ENCODE measurements at places on chromosomes 3 and 15.

GRCh38 chr3:35639254-35640186, at the start of gene ARPP21:
TSS of gene ARPP21 (plus strand) at chr3:35639525. CDS start at chr3:35681752, 42,227 bp downstream.
- DNase-seq = no peak

DNA sequence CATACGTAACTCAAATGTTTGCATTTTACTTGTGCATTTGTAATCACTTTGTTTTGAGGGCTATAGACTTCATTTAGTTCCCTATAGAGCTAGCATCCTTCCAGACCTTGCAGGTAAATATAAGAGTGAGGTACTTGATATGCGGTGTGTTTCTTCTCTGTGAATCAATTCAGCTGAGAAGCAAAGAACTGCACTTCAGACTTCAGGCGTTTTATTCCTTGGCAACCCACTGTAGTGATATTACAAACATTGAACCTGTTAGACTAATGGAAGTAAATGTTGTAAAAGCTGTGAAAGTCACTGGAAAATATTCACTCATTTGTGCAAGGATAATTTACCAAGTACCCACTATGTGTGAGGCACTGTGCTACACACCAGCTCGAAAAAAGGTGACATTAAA, 94.1 kb upstream of the CHL1 start:
- DNase-seq = no peak

DNA sequence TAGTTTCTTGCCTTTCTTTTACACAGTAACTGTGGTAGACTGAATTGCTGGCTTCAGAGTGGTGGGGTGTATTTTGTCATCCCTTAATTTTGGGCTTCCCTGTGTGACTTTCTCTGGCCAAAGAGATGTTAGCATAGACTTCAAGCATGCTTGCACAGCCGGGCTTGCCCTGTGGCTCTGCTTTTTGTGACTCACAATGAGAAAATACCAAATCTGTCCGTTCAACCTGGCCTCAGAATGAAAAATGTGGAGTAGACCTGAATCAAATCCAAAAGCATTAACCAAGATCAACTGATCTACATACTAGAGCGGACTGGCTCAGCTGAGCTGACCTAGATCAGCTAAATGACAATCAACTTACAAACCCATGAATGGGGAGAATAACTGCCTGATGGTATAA, 51.4 kb downstream of the PLAAT1 start:
- no peak for DNase-seq

- no peak for DNase-seq
Measured at GRCh38 chr3:16357186-16358121, 92.4 kb downstream of the OXNAD1 start.

DNA sequence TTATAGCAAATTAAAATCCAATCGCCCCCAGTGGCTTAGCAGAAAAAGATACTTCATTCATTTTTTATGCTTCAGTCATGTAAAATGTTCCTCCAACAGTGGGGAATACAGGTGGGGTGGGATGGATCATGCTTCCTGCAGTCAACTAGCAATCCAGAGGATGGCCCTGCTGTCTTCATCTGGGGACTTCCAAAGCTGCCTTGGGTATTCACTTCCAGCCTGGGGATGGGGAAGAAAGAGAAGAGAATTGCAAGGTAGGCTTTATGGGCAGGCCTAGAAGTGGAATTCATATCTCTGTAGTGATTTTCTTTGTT, 354.8 kb upstream of the SLCO3A1 start:
- no peak for DNase-seq

DNA sequence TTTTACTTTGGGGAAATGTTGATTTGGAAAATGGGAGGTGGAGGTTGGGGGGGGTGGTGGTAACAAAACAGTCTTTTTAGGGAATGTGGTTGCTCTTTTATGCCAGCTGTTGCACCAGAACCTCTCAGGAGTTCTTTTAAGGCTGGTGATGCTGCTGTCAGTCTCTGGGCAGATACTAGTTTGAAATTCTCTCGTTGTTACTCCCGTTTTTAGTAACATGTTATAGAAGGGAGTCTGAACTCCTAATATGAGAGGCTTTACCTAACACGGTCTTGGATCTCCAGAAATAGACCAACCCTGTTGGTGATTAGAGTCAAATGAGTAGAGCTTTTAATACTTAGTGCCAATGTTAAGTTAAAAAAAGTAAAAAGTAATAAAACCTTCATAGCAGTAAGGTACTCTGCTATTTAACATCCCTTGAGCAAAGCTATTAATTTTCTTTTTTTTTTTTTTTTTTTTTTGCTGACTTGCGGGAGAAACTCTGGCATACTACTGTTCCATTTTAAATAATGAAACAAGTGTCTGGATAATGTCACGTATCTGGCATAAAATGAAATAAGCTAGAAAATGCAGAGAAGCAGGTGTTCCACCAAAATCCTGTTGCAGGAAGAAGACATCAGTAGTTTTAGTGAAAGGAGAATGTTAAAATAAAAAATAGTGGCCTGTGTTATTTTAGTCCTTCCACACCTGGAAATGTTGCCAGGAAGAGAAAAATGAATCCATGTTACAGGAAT, 156.7 kb downstream of the CACNA1D start:
- DNase-seq = no peak

- no peak for DNase-seq
Measured at GRCh38 chr3:140927279-140928069, 14.2 kb upstream of the SLC25A36 start.

- DNase-seq = no peak
Measured at GRCh38 chr15:99029341-99030144, 22.0 kb upstream of the PGPEP1L start.

- no peak for DNase-seq
Measured at GRCh38 chr3:157672061-157672460, 168.8 kb upstream of the VEPH1 start.

DNA sequence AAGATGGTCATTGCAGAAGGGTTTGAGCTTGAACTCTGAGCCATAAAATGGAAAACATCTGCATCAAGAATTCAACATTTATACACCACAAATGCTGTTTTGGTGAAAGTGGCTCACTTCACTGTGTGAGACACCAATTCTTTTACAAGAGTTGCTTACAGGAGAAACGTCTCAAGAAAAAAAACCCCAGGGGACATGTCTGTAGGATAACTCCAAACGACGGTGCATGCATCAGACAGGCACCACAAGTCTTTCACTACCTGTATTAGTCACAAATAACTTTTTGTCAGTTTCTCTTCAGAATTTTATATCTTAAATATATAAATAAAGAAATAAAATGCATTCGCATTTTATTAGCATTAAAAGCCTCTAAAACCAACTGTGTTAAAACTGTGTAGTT, 164.3 kb downstream of the EFHB start:
- no peak for DNase-seq

DNA sequence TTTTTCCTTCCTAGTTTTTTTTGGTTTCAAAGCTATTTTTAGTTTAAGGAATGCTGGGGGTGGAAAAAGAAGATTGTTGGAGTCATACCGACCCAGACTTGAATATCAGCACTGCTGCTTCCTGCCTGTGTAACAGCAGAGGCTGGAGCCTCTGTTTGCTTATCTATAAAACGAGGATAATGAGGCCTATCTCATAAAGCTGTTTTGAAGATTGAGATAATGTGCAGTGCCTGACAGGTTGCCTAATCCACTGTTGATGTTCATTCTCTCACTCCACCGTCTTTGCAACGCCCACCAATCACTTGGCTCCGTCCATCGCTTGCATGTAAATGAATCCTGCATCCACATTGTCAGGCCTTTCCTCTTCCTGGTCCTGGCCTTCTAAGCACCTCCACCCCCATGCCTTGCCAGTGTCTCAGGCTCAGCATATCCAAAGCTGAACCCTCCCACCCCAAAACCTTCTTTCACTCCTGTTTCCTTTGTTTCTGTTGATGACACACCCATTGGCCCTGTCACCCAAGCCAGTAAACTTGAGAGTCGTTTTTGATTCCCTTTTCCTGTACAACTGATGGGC, 94.9 kb downstream of the MEX3B start:
- DNase-seq = no peak

- DNase-seq = no peak
Measured at GRCh38 chr3:113278599-113278955, 67.2 kb downstream of the BOC start.

DNA sequence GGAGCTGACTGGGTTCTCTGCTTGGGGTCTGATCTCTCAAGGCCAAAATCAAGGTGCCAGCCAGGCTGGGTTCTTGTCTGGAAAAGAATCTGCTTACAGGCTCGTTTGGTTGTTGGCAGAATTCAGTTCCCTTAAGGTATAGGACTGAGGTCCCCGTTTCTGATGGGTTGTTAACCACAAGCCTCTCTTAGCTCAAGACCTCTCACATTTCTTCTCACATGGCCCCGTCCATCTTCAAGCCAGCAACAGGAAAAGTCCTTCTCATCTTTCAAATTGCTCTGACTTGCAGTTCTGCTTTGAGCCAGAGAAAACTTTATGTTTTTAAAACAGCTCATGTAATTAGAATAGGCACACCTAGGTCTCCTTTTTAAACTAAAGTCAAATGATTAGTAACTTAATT, 20.4 kb downstream of the UACA start:
- peak; percentile 46 for DNase-seq

DNA sequence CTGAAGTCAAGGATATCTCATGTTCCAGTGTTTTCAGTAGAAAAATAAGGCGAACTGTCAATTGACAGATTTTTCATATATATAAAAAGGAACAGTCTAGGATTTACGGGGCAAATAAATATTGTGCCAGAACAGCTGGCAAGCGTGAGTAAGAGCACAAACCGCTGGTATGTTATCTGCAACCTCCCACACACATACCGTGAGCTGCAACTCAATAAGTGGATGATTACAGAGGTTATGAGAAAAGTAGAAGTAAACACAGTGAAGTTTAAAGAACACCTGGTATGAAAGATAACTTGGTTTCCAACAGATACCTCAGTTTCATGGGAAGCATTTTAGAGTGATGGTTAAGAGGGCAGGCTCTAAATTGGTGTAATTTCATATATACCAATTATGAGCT, 733.4 kb downstream of the TUSC7 start:
- no peak for DNase-seq

DNA sequence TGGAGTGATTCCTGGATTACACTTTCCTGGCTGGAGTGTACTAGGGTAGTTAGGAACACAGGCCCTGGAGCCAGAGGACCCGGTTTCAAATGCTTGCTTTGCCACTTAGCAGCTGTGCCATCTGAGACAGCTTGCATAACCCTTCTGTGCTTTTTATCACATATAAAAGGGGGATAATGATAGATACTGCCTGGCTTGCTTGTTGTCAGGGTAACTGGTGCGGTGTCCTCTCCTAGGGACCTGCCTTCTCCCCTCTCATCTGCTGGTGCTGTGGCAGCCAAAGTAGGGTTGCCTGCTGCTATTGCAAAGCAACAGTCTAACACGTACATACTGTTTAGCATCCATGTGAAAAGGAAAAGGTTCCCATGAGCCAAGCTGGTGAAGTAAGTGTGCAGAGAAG, 137.8 kb downstream of the LRTM1 start:
- DNase-seq = no peak

DNA sequence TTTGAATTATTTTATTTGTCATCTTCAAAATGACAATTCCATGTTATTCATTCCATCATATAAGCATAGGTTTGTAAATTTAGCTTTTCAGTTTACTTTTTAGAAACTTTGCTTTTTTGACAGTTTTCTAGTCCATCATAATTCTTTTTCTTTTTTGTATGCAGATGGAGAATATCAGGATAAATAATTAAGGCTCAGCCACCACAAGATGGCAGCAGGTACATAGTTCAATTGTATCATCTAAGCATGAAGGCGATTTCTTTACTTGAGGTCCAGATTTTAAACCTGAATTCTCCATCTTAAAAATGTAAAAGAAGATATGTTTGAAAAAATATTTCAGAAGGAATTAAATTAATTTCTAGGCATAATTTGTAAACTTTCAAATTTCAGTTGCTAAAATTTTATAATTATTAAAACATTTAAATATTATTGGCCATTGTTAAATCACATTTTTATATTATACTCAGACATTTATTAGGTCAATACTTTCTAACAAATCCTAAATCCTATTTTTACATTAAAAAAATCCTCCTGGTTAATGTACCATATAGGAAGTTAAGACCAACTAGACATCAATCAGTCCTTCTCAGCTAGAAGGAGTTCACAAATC, 15.1 kb downstream of the PLSCR5 start:
- DNase-seq = peak; percentile 48

- no peak for DNase-seq
Measured at GRCh38 chr15:63655683-63656372, 58.6 kb downstream of the FBXL22 start.

DNA sequence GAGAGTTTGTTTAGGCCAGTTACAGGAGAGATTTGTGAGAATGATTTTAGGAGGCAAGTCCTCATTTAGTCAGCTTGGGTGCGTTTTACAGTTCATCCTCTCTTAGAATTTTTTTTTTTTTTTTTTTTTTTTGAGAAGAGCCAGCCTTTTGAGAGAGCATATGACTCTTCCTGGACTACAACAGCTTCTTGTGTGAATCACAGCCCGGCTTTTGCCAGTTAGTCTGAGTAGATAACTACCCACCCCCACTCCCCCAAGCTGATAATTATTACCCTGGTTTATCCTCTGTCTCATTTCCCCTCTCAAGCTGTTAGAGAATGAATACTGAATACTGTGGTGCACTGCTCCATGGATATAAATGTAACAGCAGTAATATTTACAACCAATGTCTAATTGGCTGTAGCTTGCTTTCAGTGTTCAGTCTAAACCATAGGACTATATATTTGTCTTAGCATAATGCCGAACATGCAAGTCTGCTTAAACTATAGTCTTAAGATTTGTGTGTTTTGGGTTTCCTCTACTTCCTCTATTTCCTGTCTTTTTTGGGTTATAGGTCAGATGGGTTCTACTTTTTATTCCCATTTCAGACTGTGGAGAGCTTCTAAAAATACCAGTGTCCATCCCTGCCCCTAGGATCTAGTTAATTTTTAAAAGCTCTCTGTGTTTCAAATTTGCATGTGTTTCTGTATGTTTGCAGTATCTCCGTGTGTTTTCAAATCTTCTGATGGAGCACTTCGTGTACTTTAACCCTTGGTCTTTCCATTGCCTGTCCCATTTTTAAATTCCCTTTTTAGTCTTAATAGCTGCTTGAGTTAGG, 8.0 kb downstream of the CHD2 start:
- peak; percentile 62 for DNase-seq

GRCh38 chr3:13525827-13526625, 22.9 kb upstream of the FBLN2 start:
- peak; percentile 52 for DNase-seq

DNA sequence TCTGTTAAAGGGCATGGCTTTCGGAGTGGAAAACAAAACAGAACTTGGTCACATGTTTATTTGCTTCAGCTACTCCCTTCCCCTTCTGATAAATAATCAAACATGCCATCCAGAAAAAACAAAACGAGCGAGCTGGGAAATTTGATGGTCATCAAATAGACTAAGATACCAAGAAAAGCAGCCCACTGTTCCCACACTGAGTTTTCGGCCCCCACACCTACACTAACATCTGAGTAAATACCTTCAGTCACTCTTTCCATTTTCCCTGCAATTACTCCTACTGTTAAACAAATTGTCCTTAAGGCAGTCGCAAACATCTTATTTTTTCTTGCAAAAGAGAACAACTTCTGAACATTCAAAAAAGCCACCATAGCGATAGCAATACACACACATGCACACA, 454.6 kb downstream of the FOXP1 start:
- peak; percentile 8 for DNase-seq
